Activated naive CD4-positive, alpha-beta T cell treated with anti-CD3 and anti-CD28 coated beads, Interleukin-2, amount 10 ng/mL, durations not matched to agents 7 days and 5 days (primary cell): ENCODE measurements at places on chromosomes 1 and 21.

DNA sequence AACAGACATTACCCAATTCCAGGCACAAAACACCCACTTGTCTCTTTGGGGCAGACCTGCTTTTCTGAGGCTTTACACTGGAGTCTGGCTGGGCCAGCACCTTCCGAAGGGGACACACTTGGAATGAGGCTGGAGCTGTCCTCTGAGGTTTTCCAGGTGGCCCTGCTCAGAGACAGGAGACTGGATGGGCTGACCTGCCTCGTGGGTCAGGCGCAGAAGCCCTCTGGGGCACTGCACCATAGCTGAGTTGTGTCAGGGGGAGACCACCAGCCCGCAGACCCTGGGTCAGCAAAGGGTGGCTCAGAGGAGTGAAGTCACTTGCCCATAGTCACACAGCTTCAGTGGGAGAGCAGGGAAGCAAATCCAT is 1.8 kb downstream of the SH2D5 start:
- no peak for DNase-seq

DNA sequence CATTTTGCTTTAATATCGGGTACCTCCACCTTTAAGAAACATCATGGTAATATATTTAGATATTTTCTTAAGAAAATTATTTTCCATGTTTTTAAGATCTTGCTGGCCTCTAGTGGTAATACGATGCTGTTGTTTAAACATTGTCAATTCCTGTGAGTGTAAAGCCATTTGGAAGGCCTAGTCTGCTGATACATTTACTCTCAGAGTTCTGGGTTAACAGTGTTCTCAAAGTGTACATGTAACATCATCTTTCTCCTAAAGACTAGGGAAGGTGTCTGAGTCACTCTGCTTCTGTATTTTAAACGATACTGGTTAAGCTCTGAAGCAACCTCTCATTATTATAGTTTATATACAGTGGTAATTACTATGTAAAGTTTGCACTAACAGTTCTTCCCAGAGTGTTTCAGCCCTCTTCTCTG is 189.1 kb downstream of the RASAL2 start:
- no peak for DNase-seq

- DNase-seq: no peak
These were observed 25.2 kb upstream of the SPAG17 start for GRCh38 chr1:118210051-118210722.

GRCh38 chr1:21175670-21176581 is 771 bp downstream of the EIF4G3 start:
- peak; percentile 62 for DNase-seq

DNA sequence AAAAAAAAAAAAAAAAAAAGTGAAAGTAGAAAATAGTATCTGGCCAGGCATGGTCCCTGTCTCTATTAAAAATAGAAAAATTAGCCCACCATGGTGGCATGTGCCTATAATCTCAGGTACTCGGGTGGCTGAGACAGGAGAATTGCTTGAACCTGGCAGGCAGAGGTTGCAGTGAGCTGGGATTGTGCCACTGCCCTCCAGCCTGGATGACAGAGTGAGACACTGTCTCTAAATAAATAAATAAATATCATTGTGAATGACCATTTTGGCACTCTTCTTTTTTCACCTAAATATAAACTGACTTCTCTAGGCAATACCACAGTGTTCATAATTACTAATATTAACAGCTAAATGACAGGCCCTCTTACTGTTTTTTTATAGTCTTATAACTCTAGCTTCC is 14.5 kb downstream of the ELOA start:
- no peak for DNase-seq

GRCh38 chr1:153968000-153968363 is 280 bp downstream of the CREB3L4 start:
- DNase-seq: no peak

DNA sequence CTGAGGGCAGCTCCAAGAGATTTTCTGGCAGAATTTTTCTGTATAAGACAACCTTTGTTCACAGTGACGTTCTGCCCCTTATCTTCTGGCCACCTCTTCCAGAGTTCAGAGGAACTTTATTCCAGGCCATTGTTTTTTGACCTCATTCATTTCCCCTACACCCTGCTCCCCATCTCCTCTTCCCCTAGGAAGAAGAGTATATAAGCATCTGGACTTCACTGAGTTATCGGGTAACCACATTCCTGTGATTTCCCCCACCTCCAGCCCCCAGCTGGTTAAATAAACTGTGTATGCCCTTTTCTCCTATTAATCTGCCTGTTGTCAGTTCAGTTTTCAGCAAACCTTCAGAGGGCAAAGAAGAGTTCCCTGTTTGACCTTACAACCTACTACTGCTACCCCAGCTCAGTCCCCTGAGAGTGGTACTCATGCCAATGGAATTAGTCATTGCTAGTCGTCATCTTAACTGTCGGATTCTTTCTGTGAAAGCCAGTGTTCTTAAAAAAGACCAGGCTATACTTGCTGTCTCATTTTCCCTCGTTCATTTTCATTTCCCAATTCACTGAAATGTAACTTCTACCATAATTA is 14.3 kb upstream of the ALG14 start:
- DNase-seq: no peak

GRCh38 chr1:202229376-202229775 is 35.8 kb downstream of the LGR6 start:
- DNase-seq: no peak
